ENCODE measurements at places on chromosomes 11 and 22. TPM values are rescaled to one million over a fixed set of nuclear protein-coding genes. Genes with fewer than 3 reads are reported as not detected.

Gene CCDC34
- 2.3 TPM for total RNA-seq

Gene APOL3
- 101 TPM for total RNA-seq

DNA sequence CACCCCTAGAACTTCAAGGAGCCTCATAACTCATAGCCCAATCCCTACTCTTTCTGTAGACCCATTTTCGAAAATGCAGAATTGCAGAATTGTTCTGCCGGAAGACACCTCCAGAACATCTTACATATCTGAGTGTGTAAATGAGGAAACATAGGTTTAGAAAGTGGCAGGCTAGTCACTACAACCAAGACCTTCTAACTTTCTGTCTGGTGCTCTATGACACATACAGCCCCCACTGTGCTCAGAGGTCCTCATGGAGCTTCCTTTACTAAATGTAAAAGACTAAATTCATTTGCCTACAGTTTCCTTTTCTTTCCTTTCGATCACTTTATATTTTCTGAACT is 132.1 kb upstream of the DDI1 start:
- DNase-seq: no peak

- DNase-seq: no peak
These were observed 62.1 kb upstream of the CADM1 start for GRCh38 chr11:115566180-115566764.

GRCh38 chr11:68302670-68303069 is 9.7 kb upstream of the LRP5 start:
- DNase-seq: no peak

DNA sequence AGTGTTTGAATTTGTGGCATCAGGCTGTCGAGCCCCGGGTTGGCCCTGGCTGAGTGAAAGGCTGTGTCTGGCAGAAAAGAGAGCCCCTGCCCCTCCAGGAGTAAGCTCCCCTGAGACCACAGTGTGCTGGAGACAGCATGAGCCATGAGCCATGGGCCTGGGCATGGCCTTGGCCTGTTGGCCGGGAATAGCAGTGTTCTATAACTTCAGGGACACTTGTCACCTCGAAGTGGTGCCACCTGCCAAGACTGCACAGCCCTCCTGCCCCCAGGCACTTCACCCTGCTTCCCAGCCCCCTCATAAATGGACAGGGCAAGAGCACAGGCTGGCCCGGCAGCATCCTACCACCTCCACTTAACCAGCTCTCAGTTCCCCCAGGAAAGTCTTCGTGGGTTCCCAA is 20.7 kb upstream of the SUSD2 start:
- DNase-seq: no peak

Data from thoracic aorta (tissue), 2 donors.